ENCODE measurements at places on chromosomes 2 and 18.

DNA sequence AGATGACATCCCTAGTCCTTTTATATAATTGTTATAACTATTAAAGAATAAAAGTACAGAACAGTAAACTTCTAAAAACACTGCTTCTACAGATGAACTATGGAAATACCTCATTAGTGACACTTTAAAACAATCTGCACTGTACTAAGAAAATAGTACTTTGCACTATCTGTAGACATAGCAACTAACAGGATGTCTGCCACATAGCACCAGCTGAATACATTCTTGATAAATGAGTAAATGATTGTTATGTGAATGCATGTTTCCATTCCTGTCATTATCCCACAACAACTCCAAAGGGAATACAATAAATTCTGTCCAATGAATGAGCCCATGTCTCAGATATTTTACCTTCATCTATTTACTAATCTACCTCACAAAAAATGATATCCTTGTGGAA, 115.3 kb upstream of the SLC35G4 start:
- no peak for DNase-seq

GRCh38 chr2:151975460-151976414, 123.1 kb downstream of the CACNB4 start:
- DNase-seq: no peak

DNA sequence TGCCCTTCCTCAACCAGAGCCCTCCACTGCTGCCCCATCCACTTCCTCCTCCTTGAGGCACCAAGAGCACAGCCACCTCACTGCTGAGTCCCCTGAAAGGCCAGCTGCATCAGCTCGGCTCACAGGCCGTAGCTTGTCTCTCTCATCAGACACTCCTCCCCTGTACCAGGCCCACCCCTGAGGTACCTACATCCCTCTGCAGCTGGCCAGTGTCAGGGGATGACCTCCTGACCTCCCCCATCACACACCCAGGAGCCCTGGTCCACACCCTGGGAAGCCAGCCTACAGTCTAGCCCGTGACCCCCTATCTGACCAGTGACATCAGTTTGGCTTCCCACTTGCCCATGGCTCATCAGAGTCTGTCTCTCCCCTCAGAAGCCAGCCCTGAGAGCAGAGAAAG, 205.6 kb downstream of the TNS1 start:
- no peak for DNase-seq

- no peak for DNase-seq
Observed at GRCh38 chr2:46029332-46029811, 267.8 kb upstream of the EPAS1 start.

- no peak for DNase-seq
Observed at GRCh38 chr18:33802955-33803354, 224.9 kb downstream of the ASXL3 start.

GRCh38 chr18:13026583-13027270, 35.6 kb downstream of the CEP192 start:
- DNase-seq: no peak

- no peak for DNase-seq
Observed at GRCh38 chr2:33500177-33500576, 23.7 kb downstream of the RASGRP3 start.

DNA sequence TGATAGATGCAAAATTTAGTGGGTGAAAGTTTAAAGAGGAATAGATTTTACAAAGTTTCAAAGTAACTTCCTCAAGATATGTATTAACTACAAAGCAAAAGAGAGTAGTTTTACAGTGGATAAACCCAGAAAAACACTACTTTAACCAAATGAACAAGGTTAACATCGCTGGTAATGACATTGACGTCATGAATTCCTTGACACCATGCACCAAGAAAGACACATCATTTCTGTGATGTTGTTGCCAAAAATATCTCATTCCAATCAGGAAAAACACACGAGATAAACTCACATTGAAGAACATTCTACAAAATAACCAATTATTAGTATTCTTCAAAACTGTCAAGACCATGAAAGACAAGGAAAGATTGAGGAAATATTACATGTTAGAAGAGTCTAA, 605.6 kb upstream of the SETBP1 start:
- DNase-seq: no peak

DNA sequence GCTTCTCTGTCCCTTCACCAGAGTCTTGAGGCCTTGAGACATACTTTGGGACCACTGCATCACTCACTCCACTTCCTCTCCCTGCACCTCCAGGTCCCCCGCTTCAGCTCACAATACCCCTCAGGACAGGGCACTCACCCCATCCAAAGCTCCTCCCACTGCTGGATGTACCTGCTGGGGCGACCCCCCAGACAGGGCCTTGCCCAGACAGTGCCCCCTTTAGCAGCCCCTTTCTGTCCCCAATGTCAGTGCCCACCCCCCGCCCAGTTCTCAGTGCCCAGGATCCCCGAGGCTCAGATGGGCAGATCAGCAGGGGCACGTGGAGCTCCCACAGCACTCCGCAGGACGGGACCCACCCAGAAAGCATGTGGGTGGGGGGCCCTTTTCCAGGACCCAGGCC, 23.8 kb upstream of the IMP4 start:
- DNase-seq: no peak

GRCh38 chr2:126719833-126720351, 63.9 kb downstream of the GYPC start:
- peak; percentile 20 for DNase-seq

DNA sequence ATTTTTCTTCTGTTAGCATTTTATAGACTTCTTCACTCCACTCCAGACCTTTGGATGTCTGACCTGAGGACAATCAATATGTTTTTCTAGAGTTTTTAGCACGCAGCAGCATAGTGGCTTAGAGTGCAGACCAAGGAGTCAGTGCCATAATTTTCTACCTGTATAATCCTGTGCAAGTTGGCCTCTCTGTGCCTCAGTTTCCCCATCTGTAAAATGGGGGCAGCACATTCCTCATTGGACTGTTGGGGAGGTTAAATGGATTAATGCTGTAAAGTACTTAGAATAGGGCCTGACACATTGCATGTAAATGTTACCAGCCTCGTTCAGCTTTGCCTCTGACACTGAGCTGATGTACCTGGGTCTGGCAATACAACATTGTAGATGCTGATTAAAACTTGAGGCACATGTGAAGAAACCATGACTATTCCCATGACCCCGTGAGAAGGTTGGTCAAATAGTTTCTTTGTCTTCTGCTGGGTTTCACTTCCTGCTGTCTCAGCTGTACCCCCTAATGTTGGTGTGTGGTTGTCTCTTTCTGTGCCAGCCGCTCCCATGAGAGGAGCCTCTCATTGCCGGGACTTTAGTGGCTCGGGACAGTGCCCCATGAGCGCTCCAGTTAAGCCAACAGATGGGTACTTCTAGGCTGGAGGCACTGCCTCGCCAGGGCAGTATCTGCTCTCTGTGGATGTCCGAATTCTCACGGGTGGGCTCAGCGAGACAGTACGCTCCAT, 125.3 kb downstream of the SH3RF3 start:
- DNase-seq: peak; percentile 19

- no peak for DNase-seq
Observed at GRCh38 chr18:23927821-23928746, 86.5 kb upstream of the TTC39C start.

DNA sequence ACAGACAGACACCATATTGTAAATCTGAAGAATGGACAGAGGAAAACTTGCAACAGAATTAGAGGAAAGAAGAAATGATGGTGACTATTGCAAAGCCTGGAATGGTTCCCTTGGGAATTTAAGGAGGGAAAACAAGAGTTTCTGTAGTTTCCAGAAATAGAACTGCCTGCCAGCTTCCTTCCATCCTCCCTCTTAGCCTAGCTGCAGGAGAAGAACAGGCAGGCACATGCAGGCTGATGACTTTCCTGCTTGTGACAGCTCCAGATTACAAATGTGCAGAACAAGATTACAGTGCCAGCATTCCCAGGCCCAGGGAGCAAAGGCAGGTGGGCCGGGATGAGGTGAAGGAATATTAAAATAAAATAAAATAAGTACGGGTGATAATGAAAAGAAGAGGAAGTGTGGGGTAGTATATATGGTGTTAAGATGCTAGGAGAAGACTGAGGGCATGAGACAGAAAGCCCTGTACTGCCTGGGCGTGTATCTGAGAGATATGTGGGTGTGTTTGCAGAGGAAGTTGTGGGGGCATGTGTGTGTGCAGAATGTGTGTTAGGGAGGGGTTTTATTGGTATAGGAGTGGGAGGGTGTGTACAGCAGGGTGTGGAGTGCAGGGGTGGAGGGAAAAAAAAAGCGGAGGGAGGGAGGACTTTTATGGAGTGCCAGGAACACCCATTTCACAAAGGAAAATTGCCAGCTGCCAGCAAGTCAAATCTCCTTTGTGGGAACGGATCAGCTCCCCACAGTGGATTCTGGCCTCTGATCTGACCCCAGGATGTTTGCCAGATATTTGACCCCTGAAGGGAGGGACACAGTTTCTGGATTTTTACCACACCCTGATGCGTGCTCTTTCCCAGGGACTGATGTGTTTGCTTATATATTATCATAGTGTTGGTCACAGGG, 43.9 kb upstream of the NEMP2 start:
- DNase-seq: peak; percentile 25

DNA sequence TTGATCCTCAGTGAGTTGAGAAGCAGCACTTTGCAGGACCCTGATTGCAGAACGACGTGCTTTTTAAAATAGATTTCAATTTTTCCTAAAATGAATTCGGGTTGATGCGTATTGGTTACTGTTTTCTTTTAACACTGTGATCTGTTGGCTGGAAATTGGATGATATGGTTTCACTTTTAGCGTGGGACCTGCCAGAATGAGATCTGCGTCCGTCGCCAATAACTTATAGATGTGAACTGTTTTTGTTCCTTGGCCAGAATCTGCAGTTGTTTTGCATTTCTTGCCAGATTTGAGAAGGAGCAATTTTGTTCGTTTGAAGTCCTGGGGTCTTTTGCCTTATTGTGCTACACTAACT, 703 bp downstream of the UGGT1 start:
- DNase-seq: peak; percentile 36

DNA sequence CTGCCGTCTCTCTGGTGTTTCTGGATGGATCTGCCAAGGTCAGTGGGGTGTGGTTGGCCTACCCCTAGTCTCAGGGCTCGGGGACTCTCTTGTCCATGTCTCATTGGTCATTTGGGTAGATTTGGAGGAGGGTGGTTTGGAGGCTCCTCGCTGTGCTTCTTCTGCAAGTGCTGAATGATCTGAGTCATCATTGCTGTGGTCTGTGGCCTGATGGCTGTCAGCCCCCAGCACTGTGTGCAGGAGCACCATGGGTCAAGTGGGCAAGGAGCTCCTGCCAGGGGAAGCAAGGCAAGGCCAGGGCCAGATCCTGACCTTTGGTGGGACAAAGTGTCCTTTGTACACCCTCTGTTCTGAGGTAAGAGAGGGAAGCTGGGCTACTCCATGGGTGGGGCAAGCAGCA, 221.8 kb downstream of the FHOD3 start:
- DNase-seq: no peak

GRCh38 chr2:55223958-55224760, 7.9 kb downstream of the CLHC1 start:
- no peak for DNase-seq

- DNase-seq: no peak
Observed at GRCh38 chr2:149146876-149147275, 108.4 kb downstream of the LYPD6B start.

DNA sequence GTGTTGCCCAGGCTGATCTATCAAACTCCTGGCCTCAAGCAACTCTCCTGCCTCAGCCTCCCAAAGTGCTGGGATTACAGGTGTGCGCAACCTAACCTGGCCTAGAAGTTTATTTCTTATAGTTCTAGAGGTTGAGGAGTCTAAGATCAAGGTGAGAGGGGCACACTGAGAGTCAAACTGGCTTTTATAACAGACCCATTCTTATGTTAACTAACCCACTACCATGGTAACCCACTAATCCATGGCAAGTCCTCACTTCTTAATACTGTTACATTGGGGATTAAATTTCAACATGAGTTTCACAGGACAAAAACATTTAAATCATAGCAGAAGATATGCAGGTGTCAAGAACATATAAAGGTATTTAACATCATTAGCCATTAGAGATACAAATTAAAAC, 50.6 kb downstream of the MDH1 start:
- DNase-seq: no peak

DNA sequence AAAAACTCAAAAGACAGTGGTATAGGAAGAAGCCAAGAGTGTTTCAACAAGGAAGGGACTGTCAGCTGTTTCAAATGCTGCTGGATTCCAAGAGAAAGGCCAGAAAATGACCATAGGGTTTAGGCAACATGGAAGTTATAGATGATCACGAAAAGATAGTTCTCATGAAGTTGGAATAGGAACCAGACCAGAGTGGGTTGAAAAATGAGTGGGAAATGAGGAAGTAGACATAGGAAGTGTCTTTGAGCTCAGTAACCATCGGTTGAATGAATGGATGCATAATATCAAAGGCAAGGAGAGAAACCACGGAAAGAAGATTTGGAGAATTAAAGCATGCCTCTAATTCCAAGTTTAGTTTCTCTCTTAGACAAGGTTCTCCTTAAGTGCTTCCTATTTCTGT, 1.3 kb downstream of the NCAPH start:
- DNase-seq: peak; percentile 84

DNA sequence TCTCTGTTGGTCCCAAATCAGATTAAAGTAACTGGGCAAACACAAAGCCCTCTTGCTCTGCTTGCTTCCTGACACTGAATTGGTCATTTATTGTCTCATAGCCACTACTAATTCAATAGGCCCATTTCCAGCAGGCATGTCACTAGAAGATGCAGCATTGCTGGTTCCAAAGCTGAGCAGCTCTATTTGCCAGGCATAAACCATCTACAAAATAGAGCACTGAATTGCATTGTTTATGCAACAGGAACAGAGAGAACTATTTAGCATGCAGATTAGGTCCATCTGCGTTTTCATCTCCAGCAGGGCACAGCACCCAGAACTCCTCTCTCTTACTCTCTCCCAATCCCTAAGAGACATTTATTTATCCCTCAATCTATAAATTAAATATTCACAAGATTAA, 227.6 kb downstream of the SUCLG1 start:
- no peak for DNase-seq

- DNase-seq: no peak
Observed at GRCh38 chr2:180115675-180116074, 108.6 kb upstream of the CWC22 start.

DNA sequence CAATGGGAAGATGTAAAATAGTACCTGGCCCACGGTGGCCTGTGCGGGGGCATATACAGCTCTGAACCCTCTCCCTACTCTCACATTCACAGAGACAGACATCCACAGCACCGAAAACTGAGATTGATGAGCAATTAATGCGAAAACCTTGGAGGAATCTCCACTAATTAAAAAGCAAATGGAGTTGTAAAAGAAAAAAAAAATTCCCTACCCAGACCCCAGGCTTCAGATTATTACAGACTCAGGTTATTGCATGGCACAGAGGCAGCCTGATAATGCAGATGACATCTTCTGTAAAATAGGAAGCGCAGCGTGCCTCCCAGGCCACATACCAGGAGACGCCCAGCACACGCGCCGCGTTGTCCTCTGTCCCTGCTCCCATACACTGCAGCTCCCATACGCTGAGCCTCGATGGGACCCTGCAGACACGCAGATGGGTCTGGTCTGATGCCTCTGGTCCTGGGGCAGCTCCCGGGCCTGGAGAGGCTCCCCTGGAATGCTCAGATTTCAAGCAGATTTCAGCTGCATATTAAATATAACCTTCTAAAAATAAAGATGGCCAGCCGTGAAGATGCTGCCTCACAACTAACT, 496.1 kb upstream of the MYT1L start:
- DNase-seq: no peak

Measured in inflammatory macrophage treated with lipopolysaccharide for 1 hour (primary cell).